ENCODE measurements at places on chromosomes 2 and 18. TPM values are rescaled to one million over a fixed set of nuclear protein-coding genes. Genes with fewer than 3 reads are reported as not detected.

- DNase-seq = no peak
These were observed 67.4 kb downstream of the HS1BP3 start for GRCh38 chr2:20583425-20583881.

DNA sequence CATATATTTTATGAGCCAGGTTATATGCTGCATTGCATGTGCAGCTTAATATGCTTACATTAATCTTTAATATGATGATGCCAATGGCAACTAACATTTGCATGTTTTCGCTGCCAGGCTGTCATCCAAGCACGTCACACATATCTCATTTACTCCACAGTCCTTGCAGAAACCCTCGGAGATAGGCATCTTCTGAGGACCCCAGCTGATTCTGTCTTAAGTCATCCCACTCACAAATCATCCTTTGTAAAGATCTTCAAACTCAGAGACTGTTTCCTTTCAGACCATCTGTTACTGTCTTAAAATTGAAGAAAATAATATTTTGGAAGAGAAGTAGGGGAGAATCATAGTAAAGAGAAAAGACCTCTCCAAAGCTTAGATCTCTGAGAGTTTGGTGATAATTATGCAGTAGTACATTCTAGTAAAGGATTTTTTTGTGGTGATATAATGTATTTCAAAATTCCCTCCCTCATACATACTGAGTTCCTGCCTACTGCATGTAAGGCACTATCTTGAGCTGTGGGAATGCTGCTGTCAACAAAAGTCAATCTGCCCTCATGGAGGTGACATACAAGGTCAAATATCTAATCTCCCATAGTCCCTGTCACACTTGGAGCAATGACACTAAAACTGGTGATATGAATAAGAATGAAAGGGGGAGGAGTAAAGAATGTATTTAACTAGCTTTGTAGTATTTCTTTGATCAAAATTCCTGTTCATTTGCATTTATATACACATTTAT, 11.0 kb downstream of the ITGA4 start:
- no peak for DNase-seq

DNA sequence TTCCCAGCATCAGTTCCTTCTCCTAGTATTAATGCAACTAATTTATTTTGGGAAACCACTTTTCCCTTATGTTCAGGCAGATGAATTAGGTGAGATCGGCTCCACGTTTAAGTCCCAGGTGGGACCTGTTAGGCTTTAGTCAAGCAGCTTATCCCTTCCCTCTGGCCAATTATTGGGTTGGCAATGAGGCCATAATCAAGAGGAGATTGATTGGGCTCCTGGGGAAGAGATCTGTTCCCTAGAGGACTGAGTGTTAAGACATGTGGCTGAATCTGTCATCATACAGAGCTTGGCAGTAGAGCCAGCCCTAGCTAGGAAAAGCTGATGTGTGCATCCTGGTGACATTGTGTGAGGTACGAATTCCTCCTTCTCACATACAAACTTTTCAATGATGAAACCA, 104.4 kb downstream of the PTH2R start:
- DNase-seq = no peak

GRCh38 chr2:163556511-163556910, 179.3 kb downstream of the FIGN start:
- DNase-seq = no peak

DNA sequence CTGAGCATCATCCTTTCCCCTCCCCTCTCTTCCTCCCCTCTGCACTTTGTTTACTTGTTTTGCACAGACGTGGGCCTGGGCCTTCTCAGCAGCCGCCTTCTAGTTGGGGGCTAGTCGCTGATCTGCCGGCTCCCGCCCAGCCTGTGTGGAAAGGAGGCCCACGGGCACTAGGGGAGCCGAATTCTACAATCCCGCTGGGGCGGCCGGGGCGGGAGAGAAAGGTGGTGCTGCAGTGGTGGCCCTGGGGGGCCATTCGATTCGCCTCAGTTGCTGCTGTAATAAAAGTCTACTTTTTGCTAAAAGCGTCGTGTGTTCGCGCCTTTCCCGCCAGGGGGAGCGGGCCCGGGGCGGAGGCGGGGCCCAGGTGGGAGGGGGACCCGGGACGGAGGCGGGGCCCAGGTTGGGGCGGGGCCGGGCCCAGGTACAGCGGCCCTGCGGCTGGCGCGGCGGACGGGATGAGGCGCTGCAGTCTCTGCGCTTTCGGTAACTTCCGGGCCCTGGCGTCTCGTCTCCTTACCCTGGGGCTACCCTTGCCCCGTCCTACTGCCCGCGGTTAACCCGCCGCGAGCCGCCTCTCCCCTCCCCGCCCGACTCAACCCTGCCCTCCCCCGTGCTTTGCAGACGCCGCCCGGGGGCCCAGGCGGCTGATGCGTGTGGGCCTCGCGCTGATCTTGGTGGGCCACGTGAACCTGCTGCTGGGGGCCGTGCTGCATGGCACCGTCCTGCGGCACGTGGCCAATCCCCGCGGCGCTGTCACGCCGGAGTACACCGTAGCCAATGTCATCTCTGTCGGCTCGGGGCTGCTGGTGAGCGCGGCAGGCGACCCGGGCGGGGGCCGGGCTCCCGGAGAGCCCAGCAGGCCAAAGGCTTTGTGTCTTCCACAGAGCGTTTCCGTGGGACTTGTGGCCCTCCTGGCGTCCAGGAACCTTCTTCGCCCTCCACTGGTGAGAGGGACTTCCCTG, at the start of gene KRTCAP3:
TSS of gene KRTCAP3 (plus strand) at position 424 of the 962 bp plus-strand sequence. CDS start at position 456, 32 bp downstream.
- DNase-seq = no peak

The OR6B3 gene
- total RNA-seq = not detected

The PJVK gene
- 0.39 TPM for total RNA-seq

The BMP10 gene
- total RNA-seq = not detected

All from dermis microvascular lymphatic vessel endothelial cell (primary cell).